Activated CD4-positive, alpha-beta T cell treated with anti-CD3 and anti-CD28 coated beads, Interleukin-2, amount 10 ng/mL, durations not matched to agents 7 days and 5 days (primary cell): ENCODE measurements at places on chromosomes 7 and 10. TPM values are rescaled to one million over a fixed set of nuclear protein-coding genes. Genes with fewer than 3 reads are reported as not detected.

The CYP2C19 gene
- not detected for total RNA-seq

- no peak for DNase-seq
Observed at GRCh38 chr10:29636178-29636577, 1.4 kb upstream of the SVIL start.

- DNase-seq, result no peak
Observed at GRCh38 chr10:79239924-79240581, 107.2 kb upstream of the PPIF start.

The AGMO gene
- not detected for total RNA-seq

DNA sequence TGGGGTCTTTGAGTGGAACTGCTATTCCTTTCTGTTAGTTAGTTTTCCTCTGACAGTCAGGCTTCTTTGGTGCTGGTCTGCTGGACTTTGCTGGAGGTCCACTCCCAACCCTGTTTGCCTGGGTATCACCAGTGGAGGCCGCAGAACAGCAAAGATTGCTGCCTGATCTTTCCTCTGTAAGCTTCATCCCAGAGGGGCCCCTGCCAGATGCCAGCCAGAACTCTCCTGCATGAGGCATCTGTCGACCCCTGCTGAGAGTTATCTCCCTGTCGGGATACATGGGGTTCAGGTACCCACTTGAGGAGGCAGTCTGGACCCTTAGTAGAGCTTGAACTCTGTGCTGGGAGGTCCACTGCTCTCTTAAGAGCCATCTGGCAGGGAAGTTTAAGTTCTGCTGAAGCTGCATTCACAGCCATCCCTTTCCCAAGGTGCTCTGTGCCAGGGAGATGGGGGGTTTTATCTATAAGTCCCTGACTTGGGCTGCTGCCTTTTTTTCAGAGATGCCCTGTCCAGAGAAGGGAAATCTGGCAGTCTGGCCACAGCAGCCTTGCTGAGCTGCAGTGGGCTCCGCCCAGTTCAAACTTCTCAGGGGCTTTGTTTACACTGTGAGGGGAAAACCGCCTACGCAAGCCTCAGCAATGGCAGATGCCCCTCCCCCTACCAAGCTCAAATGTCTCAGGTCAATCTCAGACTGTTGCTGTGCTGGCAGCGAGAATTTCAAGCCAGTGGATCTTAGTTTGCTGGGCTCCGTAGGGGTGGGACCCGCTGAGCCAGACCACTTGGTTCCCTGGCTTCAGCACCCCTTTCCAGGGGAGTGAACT lies 89.7 kb upstream of the CDK6 start:
- DNase-seq, result no peak

The RBM17 gene
- 164 TPM for total RNA-seq

The ANKRD2 gene
- total RNA-seq, result 0.37 TPM

The RAB18 gene
- total RNA-seq, result 68.2 TPM

The FOXI2 gene
- not detected for total RNA-seq

- no peak for DNase-seq
Observed at GRCh38 chr7:79304711-79305110, 148.8 kb downstream of the MAGI2 start.

- DNase-seq, result no peak
Observed at GRCh38 chr7:15143121-15143520, 240.6 kb upstream of the DGKB start.

The PPP1R17 gene
- not detected for total RNA-seq

DNA sequence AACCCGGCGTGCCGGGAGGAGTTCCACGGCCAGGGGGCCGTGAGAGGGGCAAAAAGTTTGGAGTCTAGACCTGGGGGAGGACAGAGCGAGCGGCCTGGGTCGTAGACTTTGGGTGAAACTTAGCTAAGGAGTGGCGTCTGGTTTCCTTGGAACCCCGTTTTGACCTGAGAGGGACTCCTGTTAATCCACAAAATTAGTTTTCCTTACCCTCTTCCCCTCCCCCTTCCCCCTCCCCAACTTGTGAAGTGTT lies 574 bp downstream of the MARCHF5 start:
- no peak for DNase-seq

The OR6V1 gene
- total RNA-seq, result not detected

The SNX10 gene
- 28.1 TPM for total RNA-seq

The LIPF gene
- total RNA-seq, result not detected

DNA sequence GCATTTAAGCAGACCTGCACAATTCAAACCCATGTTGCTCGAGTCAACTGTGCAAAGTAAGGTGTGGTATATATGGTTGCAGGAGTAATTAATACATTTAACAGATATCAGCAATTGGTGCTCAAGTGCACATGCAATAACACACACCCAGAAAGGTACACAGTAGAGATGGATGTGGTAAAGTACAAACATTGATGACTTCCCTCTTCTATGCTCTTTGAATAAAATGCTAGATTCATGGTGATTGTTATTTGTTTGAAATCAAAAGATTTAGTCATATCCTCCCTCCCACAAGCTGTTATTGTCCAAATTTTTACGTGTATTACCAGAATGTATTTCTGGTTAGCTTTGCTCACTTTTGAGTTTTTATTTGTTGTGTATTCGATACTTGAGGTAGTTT lies 262.0 kb upstream of the CSTF2T start:
- no peak for DNase-seq
